ENCODE measurements at places on chromosomes 13 and 19.

GRCh38 chr19:12983542-12984142, 11.6 kb upstream of the NFIX start:
- no peak for DNase-seq

DNA sequence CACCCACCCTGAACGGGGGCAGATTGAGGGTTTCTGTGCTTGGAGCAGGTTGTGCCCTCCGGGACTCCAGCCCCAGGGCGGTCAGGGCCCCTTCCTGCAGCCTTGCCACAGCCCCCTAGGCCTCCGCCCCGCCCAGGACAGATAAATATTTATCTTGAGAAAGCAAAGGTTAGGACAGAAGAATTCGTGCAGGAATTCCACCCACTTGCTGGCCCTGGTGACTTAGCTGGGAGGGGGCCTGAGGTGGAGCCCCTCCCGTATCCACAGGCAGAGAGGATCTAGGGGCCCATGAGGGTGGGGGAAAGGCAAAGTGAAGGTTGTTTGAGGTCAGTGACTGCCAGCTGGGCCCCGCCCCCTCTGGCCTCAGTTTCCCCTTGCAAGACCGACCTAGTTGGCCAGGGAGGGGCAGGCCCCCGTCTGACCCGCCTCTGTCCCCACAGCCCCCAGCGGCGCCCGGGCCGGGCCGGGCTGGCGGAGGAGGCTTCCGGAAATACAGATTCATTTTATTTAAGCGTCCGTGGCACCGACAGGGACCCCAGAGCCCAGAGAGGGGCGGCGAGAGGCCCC, 5.2 kb downstream of the MIDN start:
- DNase-seq = no peak

DNA sequence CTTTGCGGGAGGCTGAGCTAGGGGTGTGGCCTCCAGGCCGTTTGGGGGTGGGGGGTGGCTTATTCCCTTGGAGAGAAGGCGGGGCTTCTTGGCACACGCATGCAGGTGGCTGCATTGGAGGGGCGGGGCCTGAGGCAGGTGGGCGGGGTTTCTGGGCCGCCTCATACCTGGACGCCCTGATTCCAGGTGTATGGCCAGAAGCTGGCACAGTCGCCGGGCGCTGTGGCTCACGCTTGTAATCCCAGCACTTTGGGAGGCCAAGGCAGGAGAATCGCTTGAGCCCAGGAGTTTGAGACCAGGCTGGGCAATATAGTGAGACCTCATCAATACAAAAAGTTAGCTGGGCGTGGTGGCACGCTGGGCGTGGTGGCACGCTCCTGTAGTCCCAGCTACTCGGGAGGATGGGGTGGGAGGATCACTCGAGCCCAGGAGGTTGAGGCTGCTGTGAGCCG, 7.8 kb downstream of the ABCA7 start:
- DNase-seq = no peak

- no peak for DNase-seq
Observed at GRCh38 chr13:78046331-78046730, 127.7 kb upstream of the EDNRB start.

DNA sequence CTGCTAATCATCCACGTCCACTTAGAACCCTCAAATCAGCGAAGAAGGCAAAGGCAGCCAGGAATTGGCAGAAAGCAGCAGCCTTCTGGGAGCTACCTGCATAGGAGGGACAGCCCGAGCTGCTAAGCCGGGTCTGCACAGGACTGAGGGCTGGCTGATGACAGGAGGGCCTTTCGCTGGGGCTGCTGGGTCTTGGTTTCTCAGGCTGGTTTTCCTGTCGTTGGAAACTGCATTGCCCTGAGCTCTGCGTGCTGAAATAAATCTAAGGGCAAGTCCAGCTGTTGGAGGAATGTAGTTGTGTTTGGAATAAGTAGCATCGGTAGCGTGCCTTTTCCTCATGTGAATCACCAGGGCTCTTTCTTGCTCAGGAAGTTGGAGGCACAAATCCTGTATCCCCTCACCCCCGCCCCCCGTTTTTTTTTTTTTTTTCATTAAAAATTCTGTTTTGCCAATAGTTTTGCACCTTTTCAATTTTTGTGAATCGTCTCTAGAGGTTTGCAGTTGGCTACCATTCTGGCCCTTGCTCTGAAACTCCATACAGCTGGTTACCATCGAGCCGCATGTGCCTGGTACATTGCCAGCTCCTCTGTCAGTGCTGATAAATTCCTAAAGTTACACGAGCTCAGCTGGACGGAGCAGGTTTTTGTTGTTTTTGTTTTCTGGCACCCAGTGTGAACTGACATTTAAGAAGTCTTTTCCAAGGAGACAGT, 193.9 kb upstream of the RNF113B start:
- DNase-seq = no peak

DNA sequence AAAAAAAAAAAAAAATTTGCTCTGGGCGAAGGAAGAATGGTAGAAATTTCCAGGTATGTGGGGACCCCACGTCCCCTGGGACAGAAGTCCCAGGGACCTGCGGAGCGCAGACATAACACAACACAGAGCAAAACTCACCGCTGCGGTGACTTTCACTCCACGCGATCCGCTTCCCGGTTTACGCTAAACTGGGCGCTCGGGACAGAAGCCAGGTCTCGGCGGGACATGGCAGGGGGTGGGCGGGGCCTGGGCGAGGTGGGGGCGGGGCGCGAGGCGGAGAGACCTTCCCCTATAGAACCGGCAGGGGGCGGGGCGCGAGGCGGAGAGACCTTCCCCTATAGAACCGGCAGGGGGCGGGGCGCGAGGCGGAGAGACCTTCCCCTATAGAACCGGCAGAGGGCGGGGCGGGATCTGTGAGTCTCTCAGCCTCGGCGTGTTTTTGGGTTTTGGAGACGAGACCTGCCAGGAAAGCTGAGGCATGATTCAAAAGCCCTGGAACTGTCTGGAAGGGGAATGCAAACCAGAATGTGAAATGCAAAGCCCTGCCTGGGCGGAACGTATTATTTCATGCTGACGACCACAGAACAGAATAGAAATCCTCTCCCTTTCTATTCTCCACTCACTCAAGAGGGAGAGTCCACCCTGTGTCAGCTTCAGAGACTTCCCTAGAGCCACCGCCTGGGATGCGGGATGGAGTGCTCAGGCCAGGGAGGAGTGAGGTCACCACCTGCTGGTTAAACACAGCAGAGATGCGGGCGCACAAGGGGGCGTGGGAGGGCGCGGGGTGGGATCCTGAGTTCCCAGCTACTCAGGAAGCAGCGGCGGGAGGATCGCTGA, 20.2 kb upstream of the ERVV-1 start:
- DNase-seq = no peak

- no peak for DNase-seq
Observed at GRCh38 chr13:31105020-31105795, 56.5 kb downstream of the HSPH1 start.

DNA sequence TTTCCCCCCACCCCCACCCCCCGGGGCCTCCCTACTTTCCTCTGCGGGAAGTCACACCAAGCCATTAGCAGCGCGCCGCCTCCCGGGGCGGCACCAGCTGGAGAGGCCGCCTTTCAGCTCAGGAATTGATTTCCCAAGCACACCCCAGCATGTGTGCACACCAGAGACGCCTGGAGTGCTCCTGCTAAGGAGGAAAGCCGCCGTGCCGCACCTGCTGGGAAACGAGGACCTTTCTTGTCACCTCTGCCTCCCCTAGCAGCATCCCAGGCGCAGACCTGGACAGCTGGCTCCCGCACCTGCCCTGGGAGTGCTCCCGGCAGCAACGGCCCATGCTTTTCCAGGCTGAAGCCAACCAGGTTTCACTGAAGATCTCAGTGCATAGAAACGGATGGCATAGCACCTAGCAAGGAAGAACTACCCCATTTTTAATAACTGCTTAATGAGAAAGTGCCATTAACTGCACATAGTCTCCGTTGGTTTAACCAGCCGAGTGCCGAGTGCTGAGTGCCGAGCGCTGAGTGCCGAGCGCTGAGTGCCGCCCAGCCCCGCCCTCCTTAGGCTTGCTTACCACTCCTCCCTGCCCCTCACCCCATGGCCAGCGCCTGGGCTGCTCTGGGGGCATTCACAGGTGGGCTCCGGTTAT, 165.0 kb downstream of the USP12 start:
- DNase-seq = no peak

GRCh38 chr19:10338940-10339339, 484 bp downstream of the ICAM3 start:
- DNase-seq = no peak

- no peak for DNase-seq
Observed at GRCh38 chr19:1856698-1857603, 6.4 kb downstream of the KLF16 start.

DNA sequence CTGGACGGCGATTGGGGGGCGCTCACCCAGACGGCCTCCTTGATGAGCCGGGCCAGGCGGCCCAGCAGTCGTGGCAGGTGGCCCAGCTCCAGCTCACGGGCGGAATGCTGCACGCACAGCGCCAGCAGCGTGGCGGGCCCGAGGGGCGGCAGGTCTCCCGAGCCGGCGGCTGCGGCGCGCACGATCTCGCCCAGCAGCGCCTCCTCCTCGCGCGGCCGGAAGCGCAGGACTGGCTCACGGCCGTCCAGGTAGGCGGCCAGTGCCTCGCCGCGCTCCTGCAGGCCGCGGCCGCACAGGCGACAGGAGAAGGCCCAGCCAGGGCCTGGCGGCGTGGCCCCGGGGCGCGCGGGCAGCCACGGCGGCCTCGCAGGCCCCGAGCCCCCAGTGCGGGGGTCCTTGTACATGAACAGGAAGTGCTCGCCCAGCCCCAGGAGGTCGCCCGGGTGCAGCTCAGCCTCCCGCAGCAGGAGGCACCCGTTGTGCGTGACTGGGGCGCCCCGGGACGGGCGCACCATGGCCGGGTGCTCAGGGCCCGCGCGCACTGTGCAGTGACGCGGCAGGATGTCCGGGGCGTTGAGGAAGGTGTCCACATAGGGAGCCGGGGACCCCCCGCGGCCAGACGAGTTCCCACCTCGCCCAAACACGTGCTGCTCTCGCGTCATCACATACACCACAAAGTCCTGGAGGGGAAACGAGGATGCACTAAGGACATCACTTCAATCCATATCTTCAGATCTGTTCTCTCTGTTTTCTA, 9.6 kb upstream of the MAMSTR start:
- DNase-seq = no peak

GRCh38 chr13:32021785-32022184, 9.8 kb upstream of the FRY start:
- no peak for DNase-seq
